Activated CD4-positive, alpha-beta memory T cell treated with anti-CD3 and anti-CD28 coated beads for 36 hours (primary cell): ENCODE measurements at places on chromosomes 5 and 9. TPM values are rescaled to one million over a fixed set of nuclear protein-coding genes. Genes with fewer than 3 reads are reported as not detected.

GKAP1 gene
- 4.6 TPM for total RNA-seq

IL13 gene
- 14.9 TPM for total RNA-seq

DNA sequence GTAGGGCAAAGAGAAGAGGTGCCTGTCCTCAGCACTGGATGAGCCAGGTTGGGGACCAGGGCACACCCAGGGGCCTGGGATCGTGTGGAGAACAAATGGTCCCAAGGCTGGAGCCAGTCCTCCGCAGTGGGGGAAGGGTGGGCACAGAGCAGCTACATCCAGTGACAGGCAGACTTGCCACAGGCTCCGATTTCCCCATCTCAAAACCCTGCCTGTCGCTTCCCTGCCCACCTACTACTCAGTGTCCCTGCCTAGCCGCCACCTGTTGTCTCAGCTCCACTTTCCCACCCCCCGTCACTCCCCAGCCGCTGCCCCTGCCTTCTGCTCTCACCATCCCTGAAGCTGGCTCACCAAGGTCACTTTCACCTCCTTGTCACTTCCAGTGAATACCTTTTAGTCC is 13.9 kb upstream of the ENHO start:
- no peaks in the 10 kb centered on the region for H3K36me3 ChIP-seq
- H3K4me3 ChIP-seq = no peak overlapping the region
- DNase-seq = no peak
- H3K27ac ChIP-seq = no peak overlapping the region
- H3K4me1 ChIP-seq = no peaks in the 10 kb centered on the region

GRCh38 chr9:101912698-101913097 is 174.3 kb upstream of the GRIN3A start:
- no peaks in the 10 kb centered on the region for H3K27me3 ChIP-seq
- H3K4me1 ChIP-seq = no peaks in the 10 kb centered on the region
- H3K4me3 ChIP-seq = no peak overlapping the region
- no peak for DNase-seq
- no peaks in the 10 kb centered on the region for H3K36me3 ChIP-seq

PCDHB12 gene
- total RNA-seq = not detected

GRCh38 chr5:122426301-122426700 is 114.3 kb downstream of the SNCAIP start:
- no peak for DNase-seq
- H3K4me1 ChIP-seq = no peaks in the 10 kb centered on the region
- H3K27me3 ChIP-seq = no peaks in the 10 kb centered on the region
- no peaks in the 10 kb centered on the region for H3K36me3 ChIP-seq

DNA sequence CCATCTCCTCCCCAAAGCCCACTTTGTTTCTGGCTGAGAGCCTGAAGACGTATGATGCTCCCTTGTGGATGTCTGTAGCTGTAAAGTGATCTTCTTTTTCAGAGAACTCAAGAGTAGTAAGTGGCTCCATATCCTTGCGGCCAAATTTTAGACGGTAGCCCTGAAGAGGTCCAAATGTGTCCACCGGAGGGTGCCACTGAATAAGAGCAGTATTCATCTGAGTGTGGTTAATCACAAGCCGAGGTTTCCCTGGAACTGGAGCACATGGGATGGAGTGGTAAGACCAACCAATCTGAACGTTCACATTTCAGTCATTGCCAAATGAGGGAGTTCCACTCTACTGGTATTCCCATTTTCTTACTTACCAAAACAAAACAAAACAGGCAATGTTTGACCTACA is 686.5 kb upstream of the DMAC1 start:
- H3K36me3 ChIP-seq = no peaks in the 10 kb centered on the region
- no peak for DNase-seq

IL3 gene
- 23.1 TPM for total RNA-seq

TRPM6 gene
- total RNA-seq = 0.02 TPM

DNA sequence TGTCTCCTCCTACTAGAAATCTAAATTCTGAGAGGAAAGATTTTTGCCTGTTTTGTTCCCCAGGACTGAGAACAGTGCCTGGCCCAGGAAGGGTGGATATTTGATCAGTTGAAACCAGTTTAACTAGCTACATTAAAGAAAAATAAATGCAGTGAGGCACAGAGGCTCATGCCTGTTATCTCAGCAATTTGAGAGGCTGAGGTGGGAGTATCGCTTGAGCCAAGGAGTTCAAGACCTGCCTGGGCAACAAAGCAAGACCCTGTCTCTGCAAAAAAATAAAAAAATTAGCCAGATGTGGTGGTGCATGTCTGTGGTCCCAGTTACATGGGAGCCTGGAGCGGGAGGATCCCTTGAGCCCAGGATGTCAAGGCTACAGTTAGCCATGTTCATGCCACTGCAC is 104.8 kb upstream of the CPEB4 start:
- H3K36me3 ChIP-seq = no peaks in the 10 kb centered on the region
- H3K4me1 ChIP-seq = peaks cover 33% of the 10 kb centered on the region
- no peaks in the 10 kb centered on the region for H3K27me3 ChIP-seq

POLR1E gene
- total RNA-seq = 56.7 TPM

DNA sequence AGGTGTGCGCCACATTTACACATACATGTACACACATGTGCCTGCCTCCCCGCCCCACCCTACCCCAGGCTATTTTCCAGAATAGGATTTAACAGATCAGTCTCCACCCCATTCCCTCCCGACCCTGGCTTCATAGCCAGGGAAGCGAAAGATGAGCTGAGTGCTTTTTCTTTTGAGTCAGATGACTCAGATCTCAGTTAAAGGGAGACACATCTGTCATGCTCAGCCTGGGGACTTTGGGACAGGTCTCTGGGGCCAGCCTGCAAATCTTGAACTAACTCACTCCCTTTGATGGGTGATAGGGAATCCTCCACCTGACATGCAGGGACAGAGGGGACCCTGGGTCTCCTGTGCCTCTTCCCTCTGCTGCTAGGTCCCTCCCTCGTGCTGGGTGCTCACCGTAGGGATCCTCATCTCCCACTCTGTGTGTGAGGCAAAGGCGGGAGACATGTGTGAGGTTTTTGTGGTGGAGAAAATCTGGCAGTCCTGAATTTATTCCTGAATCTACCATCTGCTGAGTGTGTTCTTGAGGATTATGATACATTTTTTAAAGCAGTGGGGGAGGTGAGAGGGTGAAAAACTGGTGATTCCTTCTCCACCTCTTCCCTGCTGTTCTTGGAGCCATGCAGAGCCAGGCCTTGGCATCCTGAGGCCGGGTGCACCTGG is 37.7 kb downstream of the NEUROG1 start:
- no peak for DNase-seq
- H3K4me3 ChIP-seq = no peak overlapping the region
- H3K36me3 ChIP-seq = no peaks in the 10 kb centered on the region
- peaks cover 20% of the 10 kb centered on the region for H3K27me3 ChIP-seq

- H3K4me3 ChIP-seq = no peak overlapping the region
- H3K36me3 ChIP-seq = no peaks in the 10 kb centered on the region
- no peaks in the 10 kb centered on the region for H3K4me1 ChIP-seq
- no peak for DNase-seq
- H3K27ac ChIP-seq = no peak overlapping the region
- H3K27me3 ChIP-seq = peaks cover 8% of the 10 kb centered on the region
Observed at GRCh38 chr9:135563039-135563476, 1.5 kb downstream of the PAEP start.

DNA sequence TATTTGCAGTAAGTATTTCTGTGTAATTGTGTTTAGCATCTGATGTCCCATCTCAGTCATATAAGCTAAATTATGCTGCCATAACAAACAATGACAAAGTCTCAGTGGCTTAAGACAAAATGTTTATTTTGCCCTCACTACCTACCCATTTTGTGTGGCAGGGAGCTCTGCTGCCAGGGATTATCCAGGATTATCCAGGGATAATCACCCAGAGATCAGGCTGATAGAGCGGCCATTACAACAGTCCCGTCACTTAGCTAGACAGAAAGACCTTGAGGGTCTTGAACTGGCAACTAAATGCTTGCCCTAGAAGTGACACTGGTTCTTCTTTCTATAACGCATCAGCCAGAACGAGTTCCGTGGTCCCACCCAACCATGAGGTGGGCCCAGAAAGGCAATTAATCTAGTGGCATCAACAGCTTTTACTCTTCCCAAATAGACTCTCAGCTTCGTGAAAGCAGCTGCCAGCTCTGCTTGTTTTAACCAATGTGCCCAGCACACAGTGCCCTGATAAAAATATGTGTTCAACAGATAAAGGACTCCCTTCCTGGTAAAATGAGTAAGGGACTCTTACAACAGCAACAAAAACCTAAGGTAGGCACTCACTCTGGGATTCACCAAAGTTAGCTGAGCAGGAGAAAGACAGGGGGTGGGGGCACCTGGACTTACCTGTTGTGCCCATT is 22.8 kb downstream of the CCDC69 start:
- no peaks in the 10 kb centered on the region for H3K27me3 ChIP-seq
- peak overlapping the region; percentile 60 for H3K27ac ChIP-seq
- peaks cover 6% of the 10 kb centered on the region for H3K36me3 ChIP-seq
- H3K4me3 ChIP-seq = no peak overlapping the region

INSYN2B gene
- not detected for total RNA-seq

SLC34A3 gene
- not detected for total RNA-seq

IL4 gene
- total RNA-seq = 6.8 TPM

GRCh38 chr9:115088860-115089259 is 29.1 kb downstream of the TNC start:
- H3K27ac ChIP-seq = no peak overlapping the region
- DNase-seq = no peak
- no peaks in the 10 kb centered on the region for H3K4me1 ChIP-seq
- no peak overlapping the region for H3K4me3 ChIP-seq
- no peaks in the 10 kb centered on the region for H3K36me3 ChIP-seq

PCDHGB4 gene
- total RNA-seq = 0.07 TPM
